ENCODE measurements at places on chromosomes 1 and 21.
A peak's percentile ranks its signal among the peaks of the same experiment; 100 is the strongest.

DNA sequence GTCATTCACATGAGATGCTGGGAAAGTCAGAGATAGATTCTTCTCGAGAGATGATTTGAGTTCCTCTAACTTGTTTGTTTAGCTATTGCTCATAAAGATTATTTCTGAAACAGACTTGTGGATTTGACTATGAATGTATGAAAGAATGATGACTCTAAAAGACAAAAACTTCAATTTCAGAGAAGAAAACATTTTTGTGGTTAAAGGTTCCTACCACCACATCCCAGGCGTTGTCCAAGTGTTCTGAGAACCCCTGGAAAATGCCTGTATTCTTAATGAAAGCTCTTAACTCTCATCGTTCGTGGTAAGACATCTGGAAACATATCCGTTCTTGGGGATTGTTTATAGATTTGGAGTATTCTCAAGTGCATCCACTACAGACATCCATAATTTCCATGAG, 228.7 kb downstream of the BARHL2 start:
- DNase-seq, result no peak

- DNase-seq, result no peak
These were observed 540 bp downstream of the ARHGEF2 start for GRCh38 chr1:155977690-155978324.

- no peak for DNase-seq
These were observed 23.0 kb upstream of the TBX15 start for GRCh38 chr1:119011116-119011515.

DNA sequence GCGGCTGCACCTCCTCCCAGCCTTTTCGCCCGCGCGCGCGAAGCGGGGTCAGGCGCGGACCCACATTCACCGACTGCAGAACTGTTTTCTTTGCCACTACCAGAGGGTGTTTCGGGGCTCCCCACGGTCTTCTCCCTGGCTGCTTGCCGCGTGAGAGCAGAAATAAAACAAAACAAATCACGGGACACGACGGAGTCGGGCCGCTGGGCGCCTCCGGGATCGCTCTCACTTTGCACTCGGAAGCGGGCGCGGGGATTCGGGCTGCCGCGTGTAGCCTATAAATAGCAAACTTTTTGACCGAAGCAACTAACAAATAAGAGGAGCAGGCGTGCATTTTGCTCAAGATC, 412.3 kb upstream of the ESRRG start:
- DNase-seq, result no peak

DNA sequence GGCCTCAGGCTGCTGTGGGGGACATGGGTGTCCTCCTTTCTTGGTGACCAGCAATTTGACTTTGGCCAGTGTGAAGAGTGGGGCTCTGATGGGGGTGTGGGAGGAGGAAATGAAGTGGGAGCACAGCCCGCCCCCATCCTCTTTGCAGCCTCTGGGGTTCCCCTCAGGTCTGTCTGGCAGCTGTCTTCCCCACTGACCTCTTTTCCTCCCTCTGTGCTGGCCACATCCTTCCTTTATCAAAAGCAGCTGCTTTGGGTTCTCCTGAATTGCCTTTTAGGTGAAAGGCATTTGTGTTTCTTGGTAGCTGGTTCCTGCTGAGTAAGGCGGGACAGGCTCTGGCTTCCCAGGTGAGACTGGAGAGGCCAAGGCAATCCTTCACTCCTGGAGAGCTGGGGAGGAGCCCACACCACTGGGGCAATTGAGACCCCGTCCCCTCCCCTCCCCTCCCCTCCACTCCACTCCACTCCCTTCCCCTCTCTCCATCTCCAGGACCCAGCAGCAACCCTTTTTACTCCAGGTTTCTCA, 24.9 kb downstream of the PCAT6 start:
- DNase-seq, result no peak

DNA sequence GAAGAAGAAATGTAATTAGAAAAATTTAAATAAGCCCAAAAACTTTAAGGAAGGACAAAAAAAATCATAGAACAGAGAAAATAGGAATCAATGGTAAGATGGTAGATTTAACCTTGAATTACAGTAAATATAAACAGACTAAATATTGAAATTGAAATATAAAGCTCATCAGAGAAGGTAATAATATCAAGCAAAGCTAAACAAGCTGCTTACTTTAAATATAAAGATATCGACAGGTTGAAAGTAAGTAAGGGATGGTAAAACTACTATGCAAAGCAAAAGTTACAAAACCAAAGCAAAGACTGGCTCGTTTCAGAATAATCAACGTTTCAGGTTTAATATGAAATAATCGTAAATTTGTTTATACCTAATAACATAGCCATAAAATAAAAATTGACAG, 137.0 kb upstream of the KCNJ15 start:
- DNase-seq, result no peak

GRCh38 chr1:183783767-183784637, 20.9 kb upstream of the RGL1 start:
- no peak for DNase-seq

DNA sequence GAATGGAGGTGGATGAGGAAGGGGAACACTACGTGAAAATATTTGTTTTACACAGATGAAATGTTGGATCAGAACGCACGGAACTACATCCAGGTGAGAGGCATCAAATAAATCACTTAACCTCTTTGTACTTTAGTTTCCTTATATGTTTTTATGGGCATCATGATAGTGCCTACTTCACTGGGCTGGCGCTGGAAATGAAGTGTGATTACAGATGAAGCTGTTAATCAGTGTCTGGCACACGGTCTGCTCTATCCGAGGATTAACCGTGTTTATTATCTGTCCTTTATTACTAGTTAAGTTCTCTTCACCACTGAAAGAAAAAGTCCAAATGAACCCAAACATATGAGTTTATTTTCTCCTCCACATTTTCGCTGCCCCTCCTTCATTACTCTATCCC, 96.0 kb upstream of the TRABD2B start:
- no peak for DNase-seq

GRCh38 chr21:27639286-27639685, 672.4 kb upstream of the ADAMTS5 start:
- DNase-seq, result no peak

DNA sequence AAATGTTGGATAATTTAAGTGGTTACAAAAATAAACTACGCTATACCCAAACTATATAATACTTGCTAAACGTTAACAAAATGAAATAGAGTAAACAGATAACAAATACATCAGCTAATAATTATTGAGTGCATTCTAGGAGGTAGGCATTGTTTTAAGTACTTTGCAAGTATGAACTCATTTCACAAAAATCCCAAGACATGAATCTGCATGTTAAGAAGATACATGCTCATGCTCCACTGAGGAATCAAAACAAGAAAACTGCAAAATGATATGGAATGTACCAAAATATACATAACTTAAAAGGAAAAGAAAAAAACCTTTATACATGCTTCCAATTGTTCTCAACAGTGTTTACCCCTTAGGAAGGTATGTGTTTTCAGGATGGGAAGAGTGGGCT, 2.5 kb downstream of the FRRS1 start:
- DNase-seq, result no peak

DNA sequence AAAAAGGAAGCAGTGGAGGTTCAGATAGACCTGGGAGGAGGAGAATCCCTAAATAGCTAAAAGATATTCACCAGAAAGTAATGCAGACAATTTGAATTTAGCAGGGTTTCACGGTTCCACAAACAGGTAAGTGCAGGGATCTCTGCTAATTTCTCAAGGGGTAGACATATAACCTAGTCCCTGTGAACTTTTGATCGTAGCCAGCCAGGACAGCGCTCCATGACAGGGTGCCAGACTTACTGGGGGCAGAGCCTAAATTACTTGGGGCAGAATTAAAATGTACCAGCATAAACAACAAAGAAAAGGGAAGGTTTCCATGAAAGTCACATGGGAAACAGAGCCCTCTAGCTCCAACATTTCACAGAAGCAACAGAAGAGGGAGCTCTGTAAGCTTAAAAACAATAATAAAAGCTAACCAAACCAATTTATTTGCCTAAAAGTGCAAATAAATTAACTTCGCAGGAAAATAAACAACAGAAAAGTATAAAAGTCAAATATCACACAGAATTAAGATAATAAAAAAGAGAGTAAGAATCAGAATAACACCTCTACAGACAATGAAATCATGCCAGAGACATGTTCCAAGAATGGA, 198.3 kb downstream of the DUSP10 start:
- DNase-seq, result no peak

DNA sequence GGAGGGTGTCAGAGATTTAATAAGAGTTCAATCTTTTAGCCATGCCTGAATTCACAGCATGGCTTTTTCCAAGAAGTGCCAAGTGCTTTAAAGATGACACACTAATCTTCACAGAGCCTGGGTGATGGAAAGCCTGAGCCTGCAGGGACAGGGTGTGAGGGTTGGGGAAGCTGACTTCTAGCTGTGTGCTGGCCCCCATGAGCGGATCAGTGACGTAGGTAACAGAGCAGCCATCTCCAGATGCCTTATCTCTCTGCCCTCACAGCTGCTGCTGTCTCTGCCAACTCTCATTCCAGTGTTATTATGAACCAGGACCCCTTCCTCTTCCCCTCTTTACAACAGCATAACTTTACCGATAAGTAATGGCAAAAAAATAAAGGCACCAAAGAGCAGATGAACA, 30.6 kb downstream of the FAM78B start:
- no peak for DNase-seq

DNA sequence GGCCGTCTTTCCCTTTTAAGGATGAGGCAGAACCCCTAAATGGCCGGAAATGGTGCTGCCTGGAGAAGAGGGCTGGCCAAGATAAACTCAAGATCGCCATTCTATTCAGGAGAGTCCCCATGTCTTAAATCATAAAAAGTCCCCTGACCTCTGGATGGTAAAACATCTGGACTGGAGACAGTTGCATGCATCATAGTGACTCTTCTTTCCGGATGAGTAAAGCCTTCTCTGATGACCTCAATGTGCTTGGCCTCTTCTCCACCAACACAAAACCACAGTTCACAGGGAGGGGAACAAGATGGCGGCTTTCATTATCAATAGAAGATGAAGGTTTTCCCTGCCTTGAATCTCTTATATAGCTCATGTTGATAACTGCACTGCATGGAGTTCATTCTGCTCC, 27.5 kb upstream of the H6PD start:
- DNase-seq, result no peak

DNA sequence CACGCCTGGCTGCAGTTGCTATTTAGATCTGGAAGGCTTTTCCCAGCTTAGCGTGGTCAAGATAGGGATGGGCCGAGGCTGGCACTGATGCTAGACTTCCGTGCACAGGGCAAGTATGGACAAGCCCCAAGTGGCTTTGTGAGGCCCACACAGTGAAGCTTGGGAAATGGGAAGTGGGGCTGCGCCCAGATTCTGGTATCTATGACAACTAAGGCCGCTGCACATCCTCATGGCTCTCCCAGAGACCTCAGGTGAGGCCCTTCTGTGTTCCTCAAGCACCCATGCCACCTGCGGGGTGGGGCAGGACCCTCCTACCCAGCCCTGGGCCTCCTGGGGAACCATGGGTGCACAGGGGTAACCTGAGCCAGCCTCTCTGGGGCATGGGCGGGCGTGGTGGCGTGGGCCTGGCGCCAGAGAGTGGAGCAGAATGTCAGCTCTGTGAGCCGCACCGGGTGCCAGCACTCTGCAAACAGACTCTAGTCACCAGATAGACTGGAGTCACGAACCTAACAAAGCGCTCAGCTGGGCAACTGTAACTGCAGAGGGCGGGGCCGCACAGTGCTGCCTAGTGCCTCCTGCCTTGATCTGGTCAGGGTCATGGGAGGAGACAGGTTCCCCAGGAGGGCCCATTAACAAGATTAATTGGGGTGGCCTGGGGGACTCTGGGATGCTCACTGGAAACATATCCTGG, 46.4 kb downstream of the ELF3 start:
- DNase-seq, result no peak

DNA sequence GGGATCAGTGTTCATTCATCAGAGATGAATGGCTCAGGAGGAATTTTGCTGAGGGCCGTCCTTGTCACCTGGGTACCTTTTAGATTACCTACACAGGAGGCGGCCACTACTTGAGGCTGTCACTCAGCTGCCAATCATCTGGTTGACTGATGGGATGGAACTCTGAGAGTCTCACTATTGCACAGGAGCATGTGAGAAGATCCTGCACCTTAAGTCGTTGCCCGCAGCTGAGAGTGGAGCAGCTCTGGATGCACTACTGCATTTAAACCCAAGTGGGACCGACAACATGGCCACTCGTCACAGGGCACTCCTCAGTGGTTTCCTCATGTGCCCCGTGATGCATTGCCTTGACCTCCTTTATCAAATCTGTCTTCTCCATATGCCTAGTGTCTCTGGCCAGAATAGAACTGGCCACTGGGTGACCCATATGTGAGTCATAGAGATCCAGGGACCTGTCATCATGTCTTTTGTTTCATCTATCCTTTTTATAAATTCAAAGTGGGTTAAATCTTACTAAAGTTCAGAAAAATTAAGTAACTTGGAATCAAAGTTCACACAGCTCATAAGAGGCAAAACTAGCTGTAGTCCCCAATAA, 165.5 kb downstream of the ZSCAN20 start:
- no peak for DNase-seq

GRCh38 chr1:26811057-26811456, 15.4 kb upstream of the ZDHHC18 start:
- DNase-seq, result no peak

- DNase-seq, result peak; percentile 41
These were observed 260.5 kb downstream of the PRDM2 start for GRCh38 chr1:13960375-13960987.
